ENCODE measurements at places on chromosomes 16 and 17. TPM values are rescaled to one million over a fixed set of nuclear protein-coding genes. Genes with fewer than 3 reads are reported as not detected.

The HBA2 gene
- total RNA-seq, result 104 TPM

GRCh38 chr16:46915483-46916025 is 31.4 kb downstream of the GPT2 start:
- no peaks in the 10 kb centered on the region for H3K27me3 ChIP-seq
- peaks cover 98% of the 10 kb centered on the region for H3K4me1 ChIP-seq
- no peak for DNase-seq
- no peak overlapping the region for H3K4me3 ChIP-seq

GRCh38 chr16:9159839-9160550 is 68.6 kb downstream of the HAPSTR1 start:
- H3K4me3 ChIP-seq, result no peak overlapping the region
- H3K27me3 ChIP-seq, result peaks cover 24% of the 10 kb centered on the region
- H3K4me1 ChIP-seq, result peaks cover 4% of the 10 kb centered on the region
- no peaks in the 10 kb centered on the region for H3K36me3 ChIP-seq
- H3K27ac ChIP-seq, result no peak overlapping the region
- no peak for DNase-seq

DNA sequence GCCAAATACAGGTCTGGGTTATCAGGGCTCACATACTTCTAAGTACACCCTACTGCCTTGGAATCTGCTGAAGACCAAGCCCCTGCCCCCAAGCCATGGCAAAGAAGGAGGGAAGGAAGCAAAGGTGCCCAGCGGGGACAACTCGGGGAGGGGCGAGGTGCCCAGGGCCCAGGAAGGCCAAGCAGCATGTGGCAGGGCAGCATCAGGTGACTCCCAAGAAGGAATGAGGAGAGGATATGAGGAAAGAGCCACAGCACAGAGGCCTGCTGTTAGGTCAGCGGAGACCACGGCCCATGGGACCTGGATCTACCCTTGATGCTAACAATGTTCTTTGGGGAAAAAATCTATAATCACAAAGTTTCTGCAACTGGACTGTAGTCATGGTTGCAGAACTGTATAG is 142.6 kb upstream of the CRHR1 start:
- H3K27ac ChIP-seq, result no peak overlapping the region
- peaks cover 12% of the 10 kb centered on the region for H3K36me3 ChIP-seq
- peaks cover 3% of the 10 kb centered on the region for H3K27me3 ChIP-seq
- H3K4me1 ChIP-seq, result peaks cover 5% of the 10 kb centered on the region
- no peak for DNase-seq

- DNase-seq, result peak; percentile 29
- peaks cover 17% of the 10 kb centered on the region for H3K4me1 ChIP-seq
- H3K4me3 ChIP-seq, result peak overlapping the region; percentile 61
- no peaks in the 10 kb centered on the region for H3K36me3 ChIP-seq
Observed at GRCh38 chr17:63476459-63476853, 405 bp upstream of the ACE start.

DNA sequence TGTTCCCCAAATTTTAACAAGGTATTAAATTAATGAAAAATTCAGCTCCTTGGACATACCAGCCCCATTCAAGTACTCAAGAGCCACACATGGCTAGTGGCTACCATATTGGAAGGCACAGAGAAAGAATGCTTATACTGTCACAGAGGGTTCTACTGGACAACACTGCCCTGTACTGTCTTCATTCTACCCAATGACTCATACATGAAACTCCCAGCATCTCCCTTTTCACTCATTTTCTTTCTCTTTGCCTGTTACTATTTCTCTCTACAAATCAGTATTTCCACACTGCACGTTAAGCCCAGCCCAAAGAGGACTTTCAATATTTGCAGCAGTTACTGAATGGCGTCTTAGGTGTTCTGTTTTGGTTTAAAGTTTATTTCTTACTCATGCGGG is 72.1 kb upstream of the RCVRN start:
- no peak for DNase-seq
- no peaks in the 10 kb centered on the region for H3K36me3 ChIP-seq
- no peak overlapping the region for H3K27ac ChIP-seq
- no peaks in the 10 kb centered on the region for H3K27me3 ChIP-seq
- H3K4me3 ChIP-seq, result no peak overlapping the region

The IRX3 gene
- total RNA-seq, result not detected

- H3K36me3 ChIP-seq, result peaks cover 10% of the 10 kb centered on the region
- DNase-seq, result no peak
- H3K27ac ChIP-seq, result no peak overlapping the region
Observed at GRCh38 chr17:50559674-50560184, 786 bp upstream of the CACNA1G start.

GRCh38 chr16:3528406-3528805 is 27.6 kb downstream of the CLUAP1 start:
- H3K36me3 ChIP-seq, result peaks cover 15% of the 10 kb centered on the region
- H3K27me3 ChIP-seq, result no peaks in the 10 kb centered on the region
- DNase-seq, result no peak
- H3K4me3 ChIP-seq, result no peak overlapping the region
- H3K4me1 ChIP-seq, result peaks cover 8% of the 10 kb centered on the region

The PSME3IP1 gene
- total RNA-seq, result 131 TPM

DNA sequence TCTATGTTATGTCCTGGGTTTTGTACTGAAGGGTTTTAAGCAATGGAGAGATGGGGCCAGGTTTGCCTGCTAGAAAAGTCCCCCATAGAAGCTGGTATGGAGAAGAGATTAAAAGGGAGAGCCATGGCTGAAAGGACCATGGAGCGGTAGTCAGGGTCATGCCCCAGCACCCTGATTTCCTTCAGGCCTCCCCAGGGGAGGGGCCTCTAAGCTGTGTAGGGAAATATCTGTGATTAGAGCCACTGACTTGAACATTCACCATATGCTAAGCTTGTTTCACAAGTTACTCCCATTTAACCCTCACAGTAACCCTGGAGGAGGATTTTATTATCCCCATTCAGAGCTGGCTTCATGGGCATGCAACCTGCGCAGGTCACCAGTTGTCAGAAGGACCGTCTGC is 3.8 kb upstream of the ATP2A3 start:
- H3K27ac ChIP-seq, result peak overlapping the region; percentile 95
- H3K4me3 ChIP-seq, result peak overlapping the region; percentile 62
- DNase-seq, result no peak
- H3K4me1 ChIP-seq, result peaks cover 73% of the 10 kb centered on the region
- H3K36me3 ChIP-seq, result peaks cover 5% of the 10 kb centered on the region

GRCh38 chr16:19138601-19139000 is 24.8 kb downstream of the ITPRIPL2 start:
- no peaks in the 10 kb centered on the region for H3K4me1 ChIP-seq
- no peak overlapping the region for H3K4me3 ChIP-seq
- H3K27ac ChIP-seq, result no peak overlapping the region
- no peaks in the 10 kb centered on the region for H3K36me3 ChIP-seq
- peaks cover 19% of the 10 kb centered on the region for H3K27me3 ChIP-seq
- no peak for DNase-seq
